ENCODE measurements at places on chromosomes 1 and 21.

- peak; percentile 52 for DNase-seq
These were observed 174.4 kb downstream of the PGBD5 start for GRCh38 chr1:230251644-230252191.

GRCh38 chr1:3822421-3822820 is 26.1 kb upstream of the LRRC47 start:
- no peak for DNase-seq

- DNase-seq: no peak
These were observed 19.3 kb upstream of the SERTAD4 start for GRCh38 chr1:210213335-210213734.

DNA sequence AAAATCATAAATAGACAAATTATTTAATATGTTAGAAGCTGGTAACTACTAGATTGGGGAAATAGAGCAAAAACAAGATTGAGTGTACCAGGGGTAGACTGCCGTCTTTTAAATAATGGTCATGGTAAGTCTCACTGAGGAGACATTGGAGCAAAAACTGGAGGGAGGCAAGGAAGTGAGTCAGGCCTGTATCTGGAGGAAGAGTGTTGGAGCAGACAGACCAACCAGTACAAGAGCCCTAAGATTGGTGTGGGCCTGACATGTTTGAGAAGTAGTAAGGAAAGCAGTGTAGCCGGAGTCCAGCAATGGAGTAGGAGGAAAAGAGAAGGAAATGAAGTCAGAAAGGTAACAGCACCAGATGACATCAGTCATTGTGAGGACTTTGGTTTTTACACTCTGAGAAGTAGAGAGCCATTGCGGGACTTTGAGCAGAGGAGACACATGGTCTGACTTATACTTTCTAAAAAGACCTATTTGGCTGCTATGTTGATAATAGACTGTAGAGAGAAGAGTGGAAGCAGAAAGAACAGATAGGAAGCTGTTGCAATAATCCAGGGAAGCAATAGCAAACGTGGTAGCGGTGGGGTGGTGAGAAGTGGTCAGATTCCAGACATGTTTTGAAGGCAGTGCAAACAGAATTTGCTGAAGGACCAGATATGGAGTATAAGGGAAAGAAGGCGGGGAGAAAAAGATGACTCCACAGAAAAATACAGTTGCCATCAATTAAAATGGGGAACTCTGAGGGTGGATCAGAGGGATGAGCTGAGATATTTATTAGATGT is 44.7 kb upstream of the GJA5 start:
- no peak for DNase-seq

DNA sequence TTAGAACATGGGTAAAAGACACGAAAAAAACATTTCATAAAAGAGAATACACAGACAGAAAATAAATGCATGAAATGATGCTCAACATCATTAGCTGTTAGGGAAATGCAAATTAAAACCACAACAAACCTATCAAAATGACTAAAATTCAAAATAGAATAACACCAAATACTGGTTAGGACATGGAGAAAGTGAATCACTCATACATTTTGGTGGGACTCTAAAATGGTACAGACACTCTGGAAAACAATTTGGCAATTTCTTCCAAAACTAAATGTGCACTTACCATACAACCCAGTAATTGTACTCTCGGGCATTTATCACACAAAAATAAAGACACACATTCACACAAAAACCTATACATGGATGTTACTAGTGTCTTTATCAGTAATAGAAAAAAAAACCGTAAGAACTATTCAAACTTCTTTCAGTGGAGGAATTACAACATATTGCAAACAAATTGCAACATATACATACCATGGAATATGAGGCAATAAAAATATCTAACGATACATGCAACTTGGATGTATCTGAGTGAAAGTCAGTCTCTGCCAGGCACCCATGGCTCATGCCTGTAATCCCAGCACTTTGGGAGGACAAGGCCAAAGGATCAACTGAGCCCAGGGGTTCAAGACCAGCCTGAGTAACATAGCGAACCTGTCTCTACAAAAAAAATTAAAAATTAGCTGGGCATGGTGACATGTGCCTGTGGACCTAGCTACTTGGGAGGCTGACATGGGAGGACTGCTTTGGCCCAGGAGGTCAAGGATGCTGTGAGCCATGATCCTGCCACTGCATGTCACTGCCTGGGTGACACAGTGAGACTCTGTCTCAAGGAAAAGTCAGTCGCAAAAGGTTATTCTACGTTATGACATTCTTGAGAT is 19.6 kb downstream of the HSF2BP start:
- DNase-seq: no peak

GRCh38 chr1:30363031-30363430 is 360.4 kb downstream of the MATN1 start:
- no peak for DNase-seq

Measured in activated CD4-positive, alpha-beta memory T cell treated with anti-CD3 and anti-CD28 coated beads for 36 hours (primary cell).